ENCODE measurements at places on chromosomes 3 and 15.

DNA sequence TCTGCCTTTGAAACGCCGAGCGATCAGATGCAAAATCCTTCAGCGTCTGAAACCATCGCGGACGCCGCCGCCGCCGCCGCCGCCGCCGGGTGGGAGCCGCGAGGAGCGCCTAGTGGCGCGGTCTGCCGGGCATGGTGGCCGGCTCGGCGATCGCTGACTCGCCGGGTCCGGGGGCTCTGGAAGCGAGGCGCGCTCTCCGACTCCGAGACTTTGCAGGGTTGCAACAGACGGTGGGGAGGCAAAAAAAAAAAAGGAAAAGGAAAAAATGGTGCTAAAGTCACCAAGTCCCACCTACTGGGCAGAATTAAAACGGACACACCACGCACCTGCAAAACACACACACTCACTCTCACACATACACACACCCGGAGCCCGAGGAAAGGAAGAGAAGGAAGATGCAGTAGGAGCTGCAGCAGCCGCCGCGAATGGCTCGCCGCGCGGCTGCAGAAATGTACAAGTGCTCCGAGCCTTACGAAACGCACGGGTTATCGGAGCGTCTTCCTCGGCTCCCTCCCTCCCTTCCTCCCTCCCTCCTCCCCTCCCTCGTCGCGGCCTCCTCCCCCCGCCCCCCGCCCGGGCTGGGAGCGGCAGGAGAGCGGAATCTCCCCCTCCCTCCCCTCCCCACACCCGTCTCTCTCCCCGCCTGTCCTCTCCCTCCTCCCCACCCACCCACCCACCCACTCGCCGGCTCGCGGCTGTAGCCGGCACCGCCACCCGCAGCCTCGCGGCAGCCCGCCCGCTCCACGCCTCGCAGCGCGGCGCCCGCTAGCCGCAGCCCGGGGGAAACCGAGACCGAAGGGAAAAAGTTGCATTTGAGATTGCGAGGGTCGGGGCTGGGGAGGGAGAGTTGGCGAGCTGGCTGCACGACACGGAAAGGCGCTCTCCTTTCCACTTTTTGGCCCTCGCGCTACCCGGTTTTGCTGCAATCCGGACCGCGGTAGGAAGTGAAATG, at the start of gene NTRK3:
NTRK3 (minus strand) TSS at position 461 of the 952 bp plus-strand sequence. CDS start 586 bp downstream, outside the sequence.
- no peak for DNase-seq

- DNase-seq, result no peak
Measured at GRCh38 chr15:69664572-69665571, 212.3 kb downstream of the RPLP1 start.

DNA sequence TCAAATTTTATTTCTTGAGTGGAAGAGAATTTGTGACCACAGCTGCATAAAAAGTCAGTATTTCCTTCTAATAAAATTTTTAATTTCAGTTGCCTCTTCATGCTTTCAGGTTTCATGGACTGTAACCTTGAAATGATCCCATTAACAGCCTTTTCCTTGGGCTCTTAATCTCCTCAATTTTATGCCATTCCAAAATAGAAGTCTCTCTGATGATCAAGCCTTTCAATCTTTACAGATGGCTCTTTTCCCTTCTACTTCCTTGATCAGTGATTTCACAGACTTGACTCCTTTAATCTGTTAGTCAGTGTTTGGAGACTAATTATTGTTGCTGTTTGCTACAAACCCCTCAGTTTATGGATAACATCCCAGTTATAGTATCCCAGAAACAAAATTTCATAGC, 11.9 kb downstream of the TSC22D2 start:
- DNase-seq, result no peak

DNA sequence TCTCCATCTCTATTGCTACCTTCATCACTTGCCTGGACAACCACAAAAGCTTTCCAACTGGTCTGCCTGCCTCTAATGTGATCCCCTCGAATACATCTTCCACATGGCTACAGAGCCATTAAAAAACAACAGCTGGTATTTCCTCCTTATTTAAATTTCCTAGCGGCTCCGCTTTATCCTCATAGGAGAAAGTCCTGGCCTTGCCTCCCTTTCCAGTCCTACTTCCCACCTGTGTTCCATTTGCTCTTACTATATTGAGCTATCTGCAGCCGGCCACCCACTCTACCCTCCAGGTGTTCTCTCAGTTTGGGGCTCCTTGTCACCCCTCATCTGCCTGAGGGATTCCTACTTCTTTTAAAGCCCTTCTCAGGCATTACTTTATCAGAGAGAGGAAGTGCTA, 49.7 kb upstream of the TSPAN3 start:
- DNase-seq, result no peak

DNA sequence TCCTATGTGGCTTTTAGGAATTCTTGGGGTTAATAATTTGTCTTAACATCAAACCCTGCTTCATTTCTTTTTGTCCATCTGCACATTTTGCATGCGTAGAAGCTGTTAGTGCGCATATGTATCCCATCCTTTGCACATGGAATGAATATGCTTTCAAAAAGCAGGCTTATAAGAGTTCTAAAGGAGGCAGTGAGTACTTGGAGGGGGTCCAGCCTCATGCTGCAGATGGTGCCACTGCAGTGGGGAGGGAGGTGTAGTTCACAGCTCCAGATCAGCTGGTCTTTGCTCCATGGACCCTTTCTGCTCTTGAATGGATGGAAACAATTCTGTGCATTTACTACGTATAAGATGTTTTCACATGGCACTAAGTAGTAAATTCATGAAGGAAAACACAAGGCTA, 20.7 kb upstream of the SSR3 start:
- no peak for DNase-seq

DNA sequence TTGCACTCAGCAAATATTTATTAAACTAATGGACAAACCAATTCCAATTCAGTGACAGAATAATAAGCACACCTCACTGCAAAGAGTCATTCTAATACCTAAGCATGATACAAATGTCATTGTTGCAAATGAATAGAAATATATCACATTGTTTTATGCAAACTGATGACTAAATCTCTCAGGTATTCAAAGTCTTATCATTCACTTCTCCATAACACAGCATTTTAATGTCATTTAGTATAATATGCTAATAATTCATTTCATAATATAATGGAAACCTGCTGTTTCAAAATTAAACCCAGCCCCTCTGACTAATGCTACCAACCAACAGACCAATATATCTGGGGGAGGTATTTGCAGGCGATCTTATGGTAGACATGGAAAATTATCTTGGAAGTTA, 71.8 kb downstream of the FGF7 start:
- no peak for DNase-seq

- no peak for DNase-seq
Measured at GRCh38 chr3:49298511-49298910, 21.5 kb upstream of the C3orf62 start.

DNA sequence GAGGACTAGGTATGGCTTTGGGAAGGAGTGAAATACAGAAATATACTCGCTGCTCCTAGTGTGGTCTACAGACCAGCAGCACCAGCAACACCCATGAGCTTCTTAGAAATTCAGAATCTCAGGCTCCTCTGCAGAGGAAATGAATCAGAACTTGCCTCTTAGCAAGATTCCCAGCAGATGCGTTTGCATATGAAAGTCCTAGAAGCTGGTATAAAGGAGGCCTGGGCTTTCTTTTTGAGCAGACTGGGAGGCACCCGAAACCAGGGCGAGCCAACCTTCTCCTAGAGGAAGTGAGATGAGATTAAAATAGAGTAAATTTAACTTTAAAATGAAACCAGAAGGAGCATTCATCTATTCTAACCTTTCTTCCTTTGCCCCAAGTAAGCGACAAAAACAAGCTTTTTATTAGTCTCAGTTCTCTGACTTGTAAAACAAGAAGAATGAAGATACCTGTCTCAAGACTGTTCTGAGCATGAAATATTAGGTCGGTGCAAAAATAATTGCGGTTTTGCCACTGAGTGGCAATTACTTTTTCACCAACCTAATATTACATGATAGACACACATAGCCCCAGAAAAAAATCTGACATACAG, 140.0 kb downstream of the PDZRN3 start:
- DNase-seq, result no peak

DNA sequence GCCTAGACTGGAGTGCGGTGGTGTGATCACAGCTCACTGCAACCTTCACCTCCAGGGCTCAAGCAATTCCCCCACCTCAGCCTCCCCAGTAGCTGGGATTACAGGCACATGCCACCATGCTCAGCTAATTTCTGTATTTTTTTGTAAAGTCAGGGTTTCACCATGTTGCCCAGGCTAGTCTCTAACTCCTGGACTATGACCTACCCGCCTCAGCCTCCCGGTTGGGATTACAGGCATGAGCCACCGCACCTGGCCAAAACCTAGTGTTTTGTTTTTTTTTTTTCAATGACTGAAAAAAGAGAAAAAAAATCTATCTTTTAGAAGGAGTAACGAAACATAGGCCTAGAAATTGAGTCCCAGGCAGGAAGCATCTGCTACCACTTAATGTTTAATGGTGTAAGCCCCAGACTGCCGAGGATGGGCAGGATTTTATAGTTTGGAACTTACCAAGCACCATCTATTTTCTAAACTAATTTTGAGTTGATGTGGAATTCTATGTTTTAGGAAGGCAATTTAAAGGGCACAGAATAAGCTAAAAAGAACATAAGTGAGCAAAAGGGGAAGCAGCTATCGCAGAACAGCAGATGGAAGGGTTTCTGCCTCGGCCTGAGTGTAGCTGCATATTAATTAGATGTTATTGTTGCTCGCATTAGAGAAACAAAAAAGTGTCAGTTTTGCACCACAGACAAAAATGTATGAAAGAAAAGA, 24.2 kb upstream of the CA12 start:
- DNase-seq, result no peak

GRCh38 chr3:107561980-107562379, 39.2 kb downstream of the BBX start:
- no peak for DNase-seq

DNA sequence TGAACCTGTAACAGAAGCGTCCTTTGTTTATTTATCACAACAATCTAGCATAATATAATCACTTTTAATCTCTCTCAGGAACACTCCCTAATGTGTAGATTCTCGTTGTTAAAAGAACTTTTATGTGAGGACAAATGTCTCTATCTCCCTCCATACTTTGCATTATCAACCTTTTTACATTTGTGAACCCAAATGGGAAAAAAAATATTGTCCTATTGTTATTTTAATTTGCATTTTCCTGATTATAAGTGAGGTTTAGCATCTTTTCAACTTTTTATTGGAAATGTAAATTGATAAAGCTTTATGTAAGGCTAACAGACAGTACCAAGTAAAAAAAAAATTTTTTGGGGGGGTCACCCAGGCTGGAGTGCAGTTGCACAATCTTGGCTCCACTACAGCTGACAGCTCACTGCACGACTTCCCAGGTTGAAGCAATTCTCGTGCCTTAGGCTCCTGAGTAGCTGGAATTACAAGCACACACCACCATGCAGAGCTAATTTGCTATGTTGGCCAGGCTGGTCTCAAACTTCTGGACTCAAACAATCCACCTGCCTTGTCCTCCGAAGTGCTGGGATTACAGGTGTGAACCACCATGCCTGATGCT, 33.0 kb upstream of the DENND4A start:
- DNase-seq, result no peak

DNA sequence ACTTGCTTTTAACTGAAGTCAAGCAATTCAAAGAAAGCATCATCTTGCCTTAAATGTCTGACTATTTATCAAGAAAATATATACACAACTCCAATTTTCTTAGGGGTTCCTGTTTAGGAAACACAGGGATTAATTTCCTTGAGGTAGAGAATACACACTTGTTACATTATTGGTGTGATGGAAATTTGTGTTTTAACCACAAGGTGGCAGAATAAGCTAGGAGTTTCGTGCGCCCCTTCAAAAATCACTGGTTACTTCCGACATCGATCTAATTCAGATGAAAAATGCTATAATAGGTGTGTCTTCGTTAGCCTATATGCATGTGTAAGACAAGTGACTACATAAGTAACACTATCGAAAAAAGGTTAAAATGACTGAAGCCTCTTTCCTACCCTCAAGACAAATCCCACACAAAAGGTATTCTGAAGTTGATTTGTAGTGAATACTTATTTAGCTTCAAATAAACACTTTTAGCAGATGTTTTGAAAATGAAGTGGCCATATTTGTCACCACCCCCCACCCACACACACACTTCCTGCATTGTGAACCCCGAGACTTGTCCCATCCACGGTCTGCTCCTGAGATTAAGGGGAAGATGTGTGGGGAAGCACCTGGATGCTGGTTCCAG, 246.5 kb downstream of the ROBO1 start:
- DNase-seq, result no peak

- peak; percentile 5 for DNase-seq
Measured at GRCh38 chr3:98733053-98733811, 29.9 kb upstream of the ST3GAL6 start.

- no peak for DNase-seq
Measured at GRCh38 chr3:80750637-80751036, 982.8 kb upstream of the ROBO1 start.
